ENCODE measurements at places on chromosomes 1 and 21. TPM values are rescaled to one million over a fixed set of nuclear protein-coding genes. Genes with fewer than 3 reads are reported as not detected.

Gene ELAPOR1
- 21.4 TPM for total RNA-seq

- no peak for DNase-seq
Observed at GRCh38 chr1:91790392-91790791, 95.6 kb downstream of the TGFBR3 start.

Gene ADCY10
- total RNA-seq: 0.06 TPM

Gene TRIM46
- 9.8 TPM for total RNA-seq

Gene SPRR2B
- total RNA-seq: not detected

- DNase-seq: no peak
Observed at GRCh38 chr1:237199026-237199425, 157.0 kb downstream of the RYR2 start.

DNA sequence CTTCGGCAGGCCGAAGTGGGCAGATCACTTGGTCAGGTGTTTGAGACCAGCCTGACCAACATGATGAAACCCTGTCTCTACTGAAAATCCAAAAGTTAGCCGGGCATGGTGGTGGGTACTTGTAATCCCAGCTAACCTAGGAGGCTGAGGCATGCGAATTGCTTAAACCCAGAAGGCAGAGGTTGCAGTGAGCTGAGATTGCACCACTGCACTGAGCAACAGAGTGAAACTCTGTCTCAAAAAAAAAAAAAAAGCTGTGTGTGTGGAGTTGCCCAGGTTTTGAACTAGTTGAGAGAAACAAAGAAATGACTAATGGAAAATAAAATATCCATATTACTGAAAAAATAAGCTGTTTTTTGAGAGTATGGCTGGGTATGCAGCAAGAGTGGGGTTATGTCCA is 100.2 kb downstream of the GTF2B start:
- DNase-seq: no peak

GRCh38 chr1:115426956-115427355 is 88.9 kb upstream of the NGF start:
- DNase-seq: no peak
